MCF 10A (cell line): ENCODE measurements at places on chromosomes 2 and 18.

DNA sequence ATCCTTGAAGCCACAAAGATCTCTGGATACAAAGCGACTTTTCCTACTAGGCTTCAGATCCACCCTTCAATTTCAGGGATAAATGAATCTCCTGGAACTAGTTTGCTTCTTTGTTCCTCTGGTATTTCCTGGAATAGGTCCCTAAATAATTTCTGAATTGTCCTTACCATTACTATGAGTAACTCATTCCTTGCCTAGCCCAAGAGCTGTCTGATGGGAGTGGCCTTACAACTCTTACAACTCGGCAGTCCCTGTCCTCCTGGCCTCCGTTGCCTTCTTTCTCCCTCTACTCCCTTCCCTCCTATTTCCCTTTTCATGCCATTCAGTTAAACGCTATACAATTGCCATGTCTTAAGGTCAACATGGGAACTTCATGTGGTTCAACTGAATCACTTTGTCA, 98.2 kb upstream of the FHL2 start:
- DNase-seq, result no peak

DNA sequence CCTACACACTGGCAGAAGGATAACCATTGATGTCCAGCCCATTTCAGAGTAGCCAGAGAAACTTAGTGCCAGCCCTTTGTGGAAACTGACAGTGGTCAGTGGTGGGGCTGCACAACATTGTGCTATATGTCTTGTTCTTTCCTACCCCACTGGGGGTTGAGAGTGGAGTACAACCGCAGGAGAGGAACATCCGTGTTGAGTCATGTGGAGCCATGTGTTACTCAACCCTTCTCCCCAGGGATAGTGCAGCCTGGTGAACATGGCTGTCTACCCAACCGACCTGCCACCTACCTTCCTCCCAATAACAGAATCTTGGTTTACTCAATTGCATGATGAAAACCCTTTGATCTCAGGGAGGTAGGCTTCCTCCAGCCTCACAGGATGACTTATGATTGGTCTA, 65.3 kb upstream of the MAPK4 start:
- peak; percentile 3 for DNase-seq

DNA sequence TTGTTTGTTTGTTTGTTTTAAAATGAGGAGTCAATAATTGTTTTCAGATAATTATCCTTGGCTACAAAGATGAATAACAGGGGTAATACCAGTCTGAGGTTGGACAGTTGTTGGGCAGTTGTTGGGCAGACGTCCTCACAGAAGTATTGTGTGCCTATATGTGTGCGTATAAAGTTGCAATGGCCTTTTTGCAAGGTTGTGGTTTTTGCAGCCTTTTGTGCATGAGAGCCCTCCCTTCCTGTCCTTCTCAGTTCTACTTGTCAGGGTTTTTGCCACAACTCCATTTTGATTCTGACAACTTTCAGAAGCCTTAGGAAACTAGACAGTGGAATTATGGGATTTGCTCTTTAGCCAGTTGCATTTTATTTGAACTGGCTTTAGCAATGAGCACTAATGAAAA, 6.0 kb upstream of the STK39 start:
- DNase-seq, result no peak

DNA sequence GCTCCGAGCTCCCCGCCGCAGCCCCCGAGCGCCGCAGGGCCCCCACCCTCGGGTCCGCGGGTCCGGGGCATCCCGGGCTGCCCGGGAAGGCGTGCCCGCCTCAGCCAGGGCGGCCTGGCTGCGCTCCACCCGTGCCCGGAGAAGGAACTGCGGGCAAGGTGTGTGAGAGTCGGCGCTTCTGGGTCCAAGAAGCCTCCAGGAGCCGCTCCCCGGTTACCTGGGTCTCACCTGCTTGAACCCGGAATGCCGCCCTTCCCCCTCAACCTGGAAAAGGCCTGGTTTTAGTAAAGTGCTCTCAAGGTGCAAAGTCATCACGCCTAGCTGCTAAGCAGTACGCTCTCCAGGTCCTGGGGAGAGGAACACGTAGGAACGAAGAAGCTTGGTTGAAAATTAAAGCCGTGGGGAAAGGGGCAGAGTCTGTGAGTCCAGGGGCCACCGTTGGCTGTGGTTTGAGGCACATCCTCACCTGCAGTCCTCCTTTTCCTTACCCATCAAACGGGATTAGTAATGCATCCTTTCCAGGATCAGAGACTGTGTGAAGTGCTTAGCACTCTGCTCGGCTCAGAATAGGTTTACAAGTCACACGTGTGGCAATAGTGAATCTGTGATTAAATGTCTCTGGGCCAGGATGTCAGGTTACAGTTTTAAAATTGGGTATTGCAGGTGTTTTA, 1.2 kb downstream of the ASAP2 start:
- peak; percentile 48 for DNase-seq

DNA sequence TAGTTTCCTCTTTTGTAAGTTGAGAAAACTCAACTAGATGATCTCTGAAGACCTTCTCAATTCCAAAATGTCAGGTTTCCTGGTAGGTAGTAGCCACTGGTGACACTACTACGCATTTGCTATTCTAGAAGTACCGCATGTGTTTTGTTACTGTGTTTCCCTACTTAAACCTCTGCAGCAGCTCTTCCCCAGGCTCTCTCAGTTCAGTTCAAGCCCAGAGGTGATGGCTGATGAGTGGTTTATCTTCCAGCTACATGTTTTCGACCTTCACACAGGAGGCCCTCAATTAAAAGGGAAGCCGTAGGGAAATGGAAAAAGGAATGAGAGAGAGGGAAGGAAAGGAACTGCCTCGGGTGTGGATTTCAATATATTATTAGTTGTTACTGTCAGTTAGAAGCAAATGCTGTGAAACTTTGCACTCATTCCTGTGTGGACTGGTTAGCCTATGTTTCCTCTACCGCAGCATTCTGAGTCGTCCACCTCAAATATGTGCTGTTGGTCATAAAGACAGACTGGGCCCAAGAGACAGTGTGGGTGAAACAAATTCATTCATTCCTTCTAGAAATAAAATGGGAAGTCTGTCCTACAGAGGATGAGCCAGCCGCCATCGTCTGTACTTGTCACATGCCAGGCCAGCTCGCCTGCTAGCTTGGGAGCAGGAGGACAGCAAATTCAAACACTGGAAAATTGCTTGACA, 455.2 kb upstream of the RAB12 start:
- DNase-seq, result no peak

DNA sequence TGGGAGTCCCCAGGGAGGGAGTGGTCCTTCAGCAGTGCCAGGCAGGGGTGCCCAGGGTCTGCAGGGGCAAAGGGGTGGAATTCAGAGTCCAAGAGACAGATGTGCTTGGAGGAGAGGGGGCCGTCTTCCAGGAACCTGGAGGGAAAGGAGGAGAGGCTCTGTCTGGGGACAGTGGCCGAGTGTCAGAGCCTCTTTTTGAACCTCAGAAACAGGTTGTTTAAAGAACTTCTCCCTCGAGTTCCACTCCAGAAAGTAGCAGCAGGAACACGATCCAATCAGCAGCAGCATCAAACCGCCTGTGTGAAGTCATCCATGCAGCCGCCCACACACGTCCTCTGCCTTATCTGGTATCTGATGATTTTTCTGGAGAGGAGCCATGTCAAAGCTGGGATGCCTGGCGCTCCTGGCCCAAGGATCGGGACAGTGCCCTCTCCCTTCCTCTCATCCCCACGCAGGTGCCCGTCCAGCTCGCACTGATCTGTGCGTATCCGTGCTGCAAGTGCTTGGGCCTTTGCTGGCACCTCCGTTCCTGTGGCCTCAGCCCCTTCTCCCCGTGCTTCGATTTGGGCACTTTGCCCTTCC, 205.1 kb downstream of the NDUFA10 start:
- DNase-seq, result no peak

GRCh38 chr2:29110916-29111535, 4.2 kb upstream of the CLIP4 start:
- DNase-seq, result peak; percentile 29

DNA sequence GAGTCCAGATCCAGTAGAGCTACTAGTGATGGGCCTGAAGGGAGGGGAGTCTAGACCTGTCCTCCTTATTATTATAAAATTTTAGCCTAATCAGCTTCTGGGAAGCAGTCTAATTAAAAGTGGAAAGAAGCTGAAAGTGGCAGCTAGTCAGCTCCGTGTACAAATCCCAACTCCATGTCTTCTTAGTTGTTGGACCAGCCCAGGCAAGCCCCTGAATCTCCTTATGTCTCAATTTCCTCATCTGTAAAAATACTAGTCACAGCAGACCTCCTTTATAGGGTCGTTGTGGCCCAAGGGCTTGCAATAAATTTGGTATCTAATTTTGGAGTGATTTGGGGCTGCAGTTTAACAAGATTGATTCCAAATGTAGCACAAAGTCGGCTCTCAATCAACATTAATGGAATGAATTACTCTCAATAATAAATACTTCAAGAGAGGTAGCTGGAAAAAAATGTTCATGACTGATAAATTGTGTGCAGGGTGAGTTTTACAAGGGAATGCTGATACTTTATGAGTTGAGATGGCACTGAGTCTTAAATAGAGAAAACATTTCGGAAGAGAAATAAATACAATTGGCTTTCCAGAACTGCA, 118.3 kb upstream of the NDUFV2 start:
- no peak for DNase-seq

GRCh38 chr18:58557008-58557435, 71.9 kb downstream of the ALPK2 start:
- no peak for DNase-seq

DNA sequence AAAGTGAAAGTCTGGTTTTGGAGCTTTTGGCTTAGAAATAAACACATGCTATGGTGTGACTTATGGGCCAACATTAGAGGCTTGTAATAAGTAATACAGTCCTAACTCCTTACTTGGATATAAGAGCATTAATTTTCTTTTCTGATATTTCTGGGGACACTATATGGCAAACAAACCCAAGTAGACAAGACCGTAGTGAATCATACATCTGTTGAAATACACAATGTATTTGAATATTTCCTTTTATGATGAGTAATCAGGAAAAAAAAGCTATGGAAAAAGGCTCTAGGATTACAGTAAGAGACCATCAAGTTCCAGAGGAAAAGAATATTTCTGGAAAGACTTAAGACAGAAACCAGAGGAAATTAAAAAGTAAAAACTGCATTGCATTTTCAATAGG, 146.0 kb upstream of the CYP26B1 start:
- peak; percentile 34 for DNase-seq

GRCh38 chr2:118430510-118431164, 342.4 kb downstream of the INSIG2 start:
- DNase-seq, result peak; percentile 92

GRCh38 chr18:36572135-36572856, 256.5 kb downstream of the TPGS2 start:
- peak; percentile 69 for DNase-seq

DNA sequence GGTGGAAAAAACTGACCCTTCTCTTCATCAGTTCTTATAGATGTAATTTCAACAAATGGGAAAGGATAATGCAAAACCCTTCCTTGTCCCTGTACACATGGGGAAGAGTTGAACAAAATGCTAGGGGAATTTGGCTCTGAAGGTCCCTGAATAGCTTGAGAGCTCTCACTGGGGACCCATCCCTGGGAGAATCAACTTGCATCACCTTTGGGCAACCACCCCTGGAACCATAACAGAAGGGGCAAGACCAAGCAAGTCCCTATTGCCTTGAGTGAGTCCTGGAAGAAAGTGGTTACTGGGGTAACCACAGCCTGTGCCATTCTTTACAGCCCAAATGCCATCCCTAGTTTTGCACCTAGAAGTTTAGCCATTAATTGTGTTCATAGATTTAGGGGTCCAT, 52.2 kb upstream of the B3GNT2 start:
- DNase-seq, result peak; percentile 5

DNA sequence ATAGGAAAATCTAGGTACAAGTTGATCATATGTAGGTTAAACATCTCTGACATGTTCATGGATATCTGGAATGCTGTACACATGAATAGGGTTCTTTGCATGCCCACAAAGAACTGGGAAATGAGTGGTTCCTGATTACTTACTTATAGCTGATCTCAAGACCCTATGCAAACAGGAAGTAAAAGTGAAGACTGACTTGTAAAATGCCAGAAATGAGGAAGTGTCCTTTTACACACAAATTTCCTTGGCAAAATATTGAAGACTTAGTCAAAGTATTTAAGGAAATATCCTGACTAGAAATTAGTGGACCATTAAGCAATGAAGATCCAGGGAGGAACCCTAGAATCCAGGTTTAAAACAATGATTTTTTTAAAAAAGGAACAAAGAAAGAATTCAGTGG, 203.7 kb upstream of the DLGAP1 start:
- no peak for DNase-seq
